ENCODE measurements at places on chromosomes 3 and 15.

DNA sequence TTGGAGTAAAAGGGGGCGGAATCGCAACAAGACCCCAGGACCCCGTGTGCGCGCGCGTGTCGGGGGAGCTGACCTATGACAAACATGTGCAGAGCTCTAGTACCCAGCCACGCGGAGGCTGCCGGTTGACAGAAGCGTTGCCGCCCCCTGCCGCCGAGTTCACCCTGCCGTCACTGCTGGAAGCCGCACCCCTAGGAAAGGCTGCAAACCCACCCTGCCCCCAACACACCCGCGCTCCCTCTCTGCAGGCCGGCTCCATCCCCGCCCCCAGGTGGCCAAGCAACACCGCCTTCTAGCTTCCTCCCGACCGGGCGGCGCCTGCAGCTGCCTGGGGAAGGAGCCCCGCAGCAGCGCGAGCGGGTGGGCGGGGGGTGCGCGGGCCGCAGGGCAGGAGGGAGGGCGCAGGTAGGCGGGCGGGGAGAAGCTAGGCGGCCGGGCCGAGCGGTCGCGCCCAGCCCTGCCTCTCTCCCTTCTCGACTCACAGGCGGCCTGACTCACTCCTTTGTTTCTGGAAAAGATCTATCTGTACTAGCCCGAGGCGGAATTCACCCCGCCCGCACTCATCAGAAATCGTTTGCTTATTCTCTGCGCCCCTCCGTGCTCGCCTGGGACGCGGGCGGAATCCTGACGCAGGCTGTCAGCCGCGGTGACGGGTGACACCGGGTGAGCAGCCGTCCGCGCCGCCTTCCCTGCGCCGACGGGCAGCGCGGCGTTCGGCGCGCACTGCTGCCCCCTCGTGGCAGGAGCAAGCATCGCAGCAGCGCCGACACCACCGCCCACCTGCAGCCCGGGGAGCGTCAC is 160.8 kb downstream of the GAP43 start:
- DNase-seq: peak; percentile 64

DNA sequence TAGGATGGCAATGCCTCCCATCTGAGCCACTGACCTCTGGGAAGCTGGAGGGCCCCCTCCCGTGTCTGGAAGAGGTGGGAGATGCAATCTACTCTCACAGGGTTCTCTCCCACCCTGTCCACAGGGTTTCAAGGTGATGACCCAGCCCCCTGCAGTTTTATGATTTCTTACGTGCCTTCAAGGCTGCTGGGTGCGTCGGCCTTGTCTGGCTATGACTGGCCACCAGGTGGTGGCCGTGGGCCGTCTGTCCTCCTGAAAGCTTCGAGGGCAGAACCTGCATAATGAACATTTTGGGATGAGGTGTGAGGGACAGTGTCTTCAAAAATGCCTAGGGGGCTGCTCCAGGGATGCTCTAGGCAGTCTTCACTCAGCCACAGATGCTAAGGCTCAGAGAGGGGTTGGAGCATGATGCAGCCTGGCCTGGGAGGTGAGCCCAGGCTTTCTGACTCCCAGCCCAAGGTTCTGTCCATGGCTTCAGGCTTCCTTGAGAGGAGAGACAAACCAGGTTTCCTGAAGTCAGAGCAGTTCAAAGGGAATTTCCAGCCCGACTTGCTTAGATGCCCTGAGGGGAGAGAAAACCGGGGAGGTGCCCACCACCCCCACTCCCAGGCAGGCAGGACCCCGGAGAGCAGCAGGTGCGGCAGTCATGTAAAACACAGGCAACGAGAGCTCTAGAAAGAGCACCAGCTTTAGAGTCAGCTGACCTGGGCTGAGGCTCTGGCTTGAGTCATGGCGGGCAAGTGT is 18.7 kb downstream of the ISG20 start:
- no peak for DNase-seq

- no peak for DNase-seq
These were observed 19.5 kb downstream of the COPS2 start for GRCh38 chr15:49135911-49136310.

- DNase-seq: no peak
These were observed 3.2 kb downstream of the KCTD6 start for GRCh38 chr3:58495101-58495500.

Data from esophagus squamous epithelium (tissue), 5 donors.